ENCODE measurements at places on chromosomes 4 and X.

- DNase-seq, result peak; percentile 84
These were observed 17.9 kb upstream of the NSUN7 start for GRCh38 chr4:40731792-40732245.

- DNase-seq, result no peak
These were observed 61.7 kb upstream of the SRD5A3 start for GRCh38 chr4:55284331-55284730.

- no peak for DNase-seq
These were observed 4.3 kb downstream of the ARHGAP4 start for GRCh38 chrX:153921511-153922446.

DNA sequence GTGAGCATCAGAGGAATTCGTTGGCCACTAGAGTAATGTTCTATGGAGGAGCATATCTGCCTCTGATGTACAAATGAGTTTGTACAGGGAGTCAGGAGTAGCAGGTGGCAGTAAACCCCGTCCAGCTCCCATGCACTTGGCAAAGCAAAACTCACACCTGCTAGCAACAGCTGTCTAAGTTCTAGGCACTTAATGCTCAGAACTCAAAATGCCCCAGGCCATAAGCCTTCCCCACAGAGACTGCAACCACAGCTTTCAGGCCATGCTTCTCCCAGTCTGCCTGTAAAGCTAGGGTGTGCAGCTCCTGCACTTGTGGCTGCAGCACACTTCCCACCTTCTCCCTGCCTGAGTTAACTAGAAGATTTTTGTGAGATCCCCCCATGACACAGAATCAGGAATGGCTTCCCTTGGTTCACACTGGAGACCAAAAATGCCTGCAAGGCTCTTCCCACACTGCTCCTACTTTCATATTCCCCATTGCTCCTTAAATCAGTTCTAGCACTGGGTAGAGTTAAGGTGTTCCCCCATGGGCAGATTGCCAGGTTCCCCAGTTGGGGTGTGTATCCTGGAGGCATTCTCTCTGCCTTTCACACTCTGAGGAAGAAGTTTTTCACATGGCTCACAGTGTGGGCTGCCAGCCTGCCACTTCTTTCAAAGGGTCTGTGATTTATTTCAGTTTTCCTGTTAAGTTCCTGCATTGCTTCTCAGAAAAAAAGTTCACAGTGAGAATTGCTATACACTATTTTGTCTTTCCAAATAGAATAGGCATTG is 189.9 kb downstream of the STPG2 start:
- DNase-seq, result no peak

GRCh38 chrX:49163555-49164419 is 1.2 kb downstream of the MAGIX start:
- DNase-seq, result peak; percentile 88

GRCh38 chrX:45352611-45353010 is 151.9 kb upstream of the DIPK2B start:
- DNase-seq, result no peak

DNA sequence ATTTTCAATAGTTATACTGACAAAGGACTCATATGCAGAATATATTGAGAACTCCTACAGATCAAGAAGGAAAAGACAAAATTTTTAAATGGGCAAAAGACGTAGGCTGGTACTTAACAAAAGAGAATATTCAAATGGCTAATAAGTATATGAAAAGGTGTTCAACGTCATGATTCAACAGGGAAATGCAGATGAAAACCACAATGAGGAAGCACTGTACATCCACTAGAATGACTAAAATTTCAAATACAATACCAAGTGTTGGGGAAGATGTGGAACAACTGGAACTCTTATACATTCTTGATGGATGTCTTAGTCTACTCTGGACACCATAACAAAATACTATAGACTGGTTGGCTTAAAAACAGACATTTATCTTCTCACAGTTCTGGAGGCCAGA is 1.3 kb upstream of the MRFAP1L1 start:
- DNase-seq, result no peak

DNA sequence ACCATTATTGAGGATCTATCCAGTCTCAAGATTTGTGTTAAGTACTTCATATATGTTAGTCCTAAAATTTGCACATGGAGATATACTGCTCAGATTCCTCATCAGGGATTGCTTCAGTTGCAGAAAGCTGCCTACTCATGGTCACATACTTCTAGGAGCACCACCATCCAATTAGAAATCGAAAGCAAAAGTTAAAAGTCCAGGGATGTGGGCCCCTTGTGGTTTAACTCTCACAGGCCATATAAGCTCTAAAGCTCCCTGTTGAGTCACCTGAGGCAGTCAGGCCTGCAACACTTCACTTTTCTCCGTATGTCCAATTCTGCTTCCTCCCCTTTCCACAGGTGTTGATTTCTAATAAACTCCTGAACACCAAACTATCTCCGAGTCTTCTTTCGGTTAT is 84.2 kb downstream of the CNOT6L start:
- peak; percentile 71 for DNase-seq

DNA sequence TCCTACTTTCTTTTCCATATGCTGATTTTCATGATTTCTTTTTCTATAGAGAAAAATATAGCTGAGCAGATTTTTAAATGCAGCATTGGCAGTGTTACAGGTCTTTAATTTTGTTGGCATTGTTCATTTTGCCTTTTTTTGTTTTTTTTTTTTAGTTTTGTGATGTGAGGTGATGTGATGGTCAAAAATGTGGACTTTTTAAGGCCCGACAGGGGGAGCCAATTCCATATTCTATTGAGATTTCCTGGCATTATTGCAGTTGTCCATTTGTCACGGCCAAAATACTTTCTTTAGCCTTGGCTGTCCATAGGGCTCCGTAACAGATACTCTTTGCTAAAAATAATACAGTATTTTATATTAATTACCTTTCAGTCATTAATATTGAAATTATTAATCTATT is 47.8 kb downstream of the SLIT2 start:
- peak; percentile 5 for DNase-seq

GRCh38 chrX:20664774-20665173 is 398.1 kb upstream of the RPS6KA3 start:
- DNase-seq, result no peak

DNA sequence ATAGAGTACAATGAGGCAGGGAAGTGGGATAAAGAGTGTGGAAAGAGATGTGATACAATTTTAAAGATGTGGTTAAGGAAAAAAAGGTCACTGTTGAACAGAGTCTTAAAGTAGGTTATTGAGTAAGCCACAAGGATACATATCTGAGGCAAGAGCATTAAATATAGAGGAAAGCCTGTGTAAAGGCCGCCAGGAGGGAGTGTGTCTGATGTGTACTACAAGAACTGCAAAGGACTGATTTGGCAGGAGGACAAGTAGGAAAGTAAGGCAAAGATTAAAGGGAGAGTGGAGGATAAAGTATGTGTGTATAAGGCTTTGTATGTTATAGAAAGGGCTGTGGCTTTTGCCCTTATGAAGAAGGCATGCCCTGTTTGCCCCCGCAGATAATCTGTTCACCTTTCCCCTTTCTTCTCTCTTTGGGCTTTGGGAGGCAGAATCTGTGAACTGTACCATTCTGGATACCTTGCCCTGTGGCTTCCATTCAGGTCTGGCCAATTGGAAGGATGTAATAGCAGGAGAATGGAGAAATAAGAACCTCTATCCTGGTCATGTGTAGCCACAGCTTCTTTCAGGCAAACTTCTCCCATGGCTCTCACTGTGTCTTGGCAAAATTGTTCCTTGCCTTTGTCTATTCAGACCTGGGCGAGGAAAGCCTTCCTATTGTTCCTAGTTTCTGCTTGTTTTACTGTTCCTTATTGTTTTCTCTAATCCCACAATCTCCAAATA is 68.9 kb upstream of the FAM47B start:
- no peak for DNase-seq

DNA sequence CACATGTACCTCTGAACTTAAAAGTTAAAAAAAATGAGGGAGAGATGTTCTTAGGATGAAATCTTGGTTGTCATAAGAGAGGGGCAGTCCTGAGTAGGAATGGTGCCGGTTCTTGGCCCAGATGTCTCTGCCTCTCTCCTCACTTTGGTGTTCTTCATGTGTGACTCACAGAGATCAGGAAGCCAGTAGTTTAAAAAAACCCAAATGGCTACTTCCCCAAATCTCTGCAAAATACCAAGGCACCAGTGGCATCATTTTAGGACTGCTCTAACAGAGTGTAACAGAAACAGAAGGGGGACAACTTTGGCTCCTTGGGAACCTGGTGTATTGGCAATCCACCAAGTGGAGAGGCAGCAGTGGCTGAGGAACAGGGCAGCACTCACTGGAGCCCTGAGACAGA is 116.8 kb downstream of the SCD5 start:
- DNase-seq, result peak; percentile 75

DNA sequence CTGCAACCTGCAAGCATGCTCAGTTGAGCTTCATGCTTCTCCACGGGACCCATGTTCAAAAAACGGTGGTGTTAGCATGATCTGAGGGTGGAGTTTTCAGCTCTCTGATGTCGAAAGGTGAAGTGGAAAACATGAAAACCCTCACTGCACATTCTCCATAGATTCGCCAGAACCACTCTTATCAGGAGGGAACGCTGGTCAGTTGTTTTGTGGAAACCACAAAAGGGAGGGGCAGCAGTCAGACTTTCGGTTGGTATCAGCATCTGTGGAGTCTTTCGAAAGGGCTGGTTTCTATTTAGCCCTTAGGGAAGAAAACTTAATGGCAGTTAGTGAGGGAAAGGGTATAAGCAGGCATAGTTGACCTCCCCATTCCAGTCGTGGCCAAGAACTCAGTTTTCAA is 12.6 kb downstream of the PPA2 start:
- DNase-seq, result peak; percentile 43

- DNase-seq, result no peak
These were observed 863.9 kb downstream of the STPG2 start for GRCh38 chr4:97279391-97279790.

DNA sequence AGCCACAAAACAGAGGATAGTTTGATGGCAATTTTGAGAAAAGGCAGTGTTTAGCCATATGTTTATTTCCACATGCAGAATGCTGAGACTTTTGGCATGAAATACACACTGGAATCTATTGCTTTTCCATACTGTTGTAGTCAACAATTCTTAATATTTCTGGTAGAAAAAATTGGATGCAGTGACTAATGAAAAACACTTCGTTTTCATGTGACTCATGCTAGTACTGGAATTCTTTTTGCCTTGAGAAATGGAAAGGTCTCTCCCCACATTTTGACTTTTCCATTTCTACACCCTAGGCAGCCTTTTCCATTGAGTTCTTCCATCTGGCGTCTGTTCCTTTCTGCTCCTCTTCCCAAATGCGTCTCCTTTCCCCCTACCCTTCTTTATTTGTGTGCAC is 425.2 kb upstream of the FTHL17 start:
- no peak for DNase-seq

DNA sequence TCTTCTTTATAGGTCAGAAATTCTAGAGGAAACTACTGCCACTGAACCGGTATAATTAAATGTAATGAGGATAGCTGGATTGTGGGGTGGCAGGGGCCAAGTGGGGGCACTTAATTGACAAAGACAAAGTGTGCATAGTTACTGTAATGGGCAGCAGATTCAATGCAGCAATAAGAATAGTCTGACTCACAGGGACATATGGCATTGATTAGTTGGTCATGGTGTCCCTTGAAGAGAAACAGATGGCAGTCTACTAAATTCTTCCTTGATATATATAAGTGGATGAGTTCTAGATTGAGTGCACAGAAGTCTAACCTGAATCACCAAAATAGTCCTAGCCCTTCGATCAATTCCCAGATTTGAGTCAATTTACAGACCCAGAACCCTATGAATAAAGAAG is 31.6 kb downstream of the ETDC start:
- DNase-seq, result no peak

DNA sequence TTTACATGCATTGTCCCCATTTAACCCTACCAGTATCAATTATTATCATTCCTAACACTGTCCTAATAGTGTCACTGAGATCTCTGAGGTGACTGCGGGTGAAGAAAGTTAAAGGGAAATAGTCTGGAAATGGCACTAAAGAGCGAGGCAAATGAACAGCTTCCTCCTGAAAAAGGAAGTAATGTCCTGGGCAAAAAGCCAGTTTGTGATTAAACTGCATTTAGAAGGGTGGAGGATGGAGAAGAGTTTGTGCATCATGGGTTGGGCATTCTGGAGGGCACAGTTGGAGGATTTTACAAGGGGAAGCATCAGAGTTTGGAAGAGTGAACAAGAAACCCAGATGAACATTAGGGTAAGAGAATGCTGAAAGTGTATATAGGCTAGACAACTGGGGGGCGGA is 60.5 kb upstream of the SLC25A4 start:
- peak; percentile 84 for DNase-seq

GRCh38 chr4:149279331-149279730 is 536.3 kb downstream of the IQCM start:
- DNase-seq, result no peak

GRCh38 chrX:130162094-130162735 is 3.4 kb downstream of the AIFM1 start:
- no peak for DNase-seq

GRCh38 chrX:48998391-48998790 is 3.7 kb downstream of the GRIPAP1 start:
- DNase-seq, result peak; percentile 14

GRCh38 chrX:141989134-141989533 is 85.4 kb downstream of the MAGEC1 start:
- DNase-seq, result no peak

- DNase-seq, result no peak
These were observed 60.8 kb upstream of the FHL1 start for GRCh38 chrX:136086521-136086920.

DNA sequence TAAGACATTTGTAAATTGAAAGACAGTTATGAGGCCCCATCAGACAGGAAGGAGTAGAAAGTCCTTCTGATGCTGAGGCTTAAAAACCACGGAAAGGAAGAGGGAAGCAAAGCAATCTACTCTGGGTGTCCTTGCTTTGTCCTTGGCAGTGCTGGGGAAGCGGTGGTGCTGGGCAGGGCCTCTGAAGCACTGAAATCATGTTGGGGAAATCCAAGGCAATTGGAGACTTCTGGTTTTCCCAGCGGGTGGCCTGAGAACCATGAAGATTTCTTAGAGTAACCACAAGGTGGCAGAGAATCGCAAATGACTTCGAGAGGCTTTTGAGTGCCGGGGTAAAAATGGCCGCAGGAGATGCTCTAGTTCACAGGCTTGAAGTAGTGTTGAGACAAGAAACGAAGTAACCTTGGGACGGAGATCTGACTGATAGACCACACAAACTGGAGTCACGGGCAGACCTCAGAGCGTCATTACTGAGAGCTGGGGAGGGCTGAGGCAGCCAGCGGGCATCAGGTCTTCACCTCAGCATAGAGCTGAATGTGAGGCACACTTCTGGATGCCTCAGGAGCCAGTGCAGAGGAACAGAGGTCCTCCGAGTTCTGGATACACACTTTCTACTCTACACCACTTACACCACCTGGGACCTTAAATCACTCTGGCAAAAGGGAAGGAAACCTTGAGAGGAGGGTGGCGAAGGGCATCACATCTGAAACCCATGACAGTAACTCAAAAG is 130.7 kb upstream of the GPRIN3 start:
- DNase-seq, result peak; percentile 88

DNA sequence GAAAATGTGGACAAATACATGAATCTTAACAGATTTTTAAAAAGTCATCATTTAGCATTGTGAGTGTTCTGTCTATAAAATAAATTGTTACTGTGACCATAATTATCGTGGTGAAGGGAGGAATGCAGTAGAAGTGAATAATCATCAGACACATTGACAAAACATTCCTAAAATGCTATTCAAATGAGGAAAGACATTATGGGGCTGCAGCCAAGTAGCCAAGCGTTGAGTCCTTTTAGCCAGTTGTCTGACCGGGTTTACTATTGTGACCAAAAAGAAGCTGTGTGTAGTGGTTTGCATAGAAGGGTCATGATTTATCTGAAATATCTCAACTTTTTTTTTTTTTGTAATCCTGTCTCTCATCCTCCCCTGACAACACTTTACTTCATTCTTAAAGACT is 19.5 kb downstream of the WWC2 start:
- DNase-seq, result no peak

GRCh38 chrX:150478496-150479492 is 89.6 kb upstream of the MTM1 start:
- no peak for DNase-seq
